CD4-positive, alpha-beta T cell treated with Interleukin-17A for 4 hours (primary cell): ENCODE measurements at places on chromosomes 11 and 22.

GRCh38 chr11:91922846-91923245 lies 301.8 kb upstream of the FAT3 start:
- no peak for DNase-seq

- no peak for DNase-seq
These were observed 2.0 kb downstream of the USH1C start for GRCh38 chr11:17542249-17542648.

DNA sequence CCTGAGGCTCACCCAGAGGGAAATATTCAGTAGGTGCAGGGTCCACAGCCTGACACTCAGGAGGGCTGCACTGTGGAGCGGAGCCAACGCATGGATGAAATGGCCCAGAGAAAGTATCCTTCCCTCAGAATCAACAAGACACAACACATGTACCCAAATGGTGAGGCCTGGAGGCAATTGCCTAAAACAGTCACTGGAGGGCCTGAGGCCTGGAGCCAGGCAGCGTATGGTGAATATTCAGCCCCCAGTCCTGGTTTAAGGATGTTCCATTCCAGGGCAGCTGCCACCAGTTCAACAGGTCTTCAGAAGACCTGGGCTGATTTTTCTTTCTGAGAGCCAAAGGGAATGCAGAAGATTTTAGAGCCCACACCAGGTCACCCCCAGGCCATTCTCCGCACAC lies 264.8 kb downstream of the INSC start:
- no peak for DNase-seq

GRCh38 chr22:44097263-44098020 lies 73.3 kb downstream of the PARVB start:
- DNase-seq = no peak

DNA sequence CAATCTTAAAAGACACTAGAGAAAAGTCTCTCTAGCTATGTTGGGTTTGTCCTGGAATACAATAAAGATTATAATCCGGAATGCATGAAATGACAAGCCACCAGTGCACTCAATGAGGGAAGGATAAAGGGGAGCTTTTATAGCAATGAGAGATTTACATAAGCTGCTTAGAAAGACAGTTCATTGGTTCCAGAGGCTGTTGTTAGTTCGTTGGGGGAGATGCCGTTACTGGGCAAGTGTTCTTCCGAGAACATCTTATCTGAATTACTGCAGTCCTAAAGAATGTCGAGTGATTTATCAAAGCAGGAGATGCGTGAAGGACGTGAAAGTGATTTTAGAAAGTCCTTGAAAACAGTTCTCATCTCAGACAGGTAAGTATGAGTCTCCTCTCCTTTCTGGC lies 33.6 kb downstream of the SYN3 start:
- DNase-seq = no peak

- DNase-seq = no peak
These were observed 236.1 kb downstream of the MIAT start for GRCh38 chr22:26893173-26894110.

- DNase-seq = peak; percentile 30
These were observed 11.5 kb downstream of the PARVG start for GRCh38 chr22:44192098-44192815.

DNA sequence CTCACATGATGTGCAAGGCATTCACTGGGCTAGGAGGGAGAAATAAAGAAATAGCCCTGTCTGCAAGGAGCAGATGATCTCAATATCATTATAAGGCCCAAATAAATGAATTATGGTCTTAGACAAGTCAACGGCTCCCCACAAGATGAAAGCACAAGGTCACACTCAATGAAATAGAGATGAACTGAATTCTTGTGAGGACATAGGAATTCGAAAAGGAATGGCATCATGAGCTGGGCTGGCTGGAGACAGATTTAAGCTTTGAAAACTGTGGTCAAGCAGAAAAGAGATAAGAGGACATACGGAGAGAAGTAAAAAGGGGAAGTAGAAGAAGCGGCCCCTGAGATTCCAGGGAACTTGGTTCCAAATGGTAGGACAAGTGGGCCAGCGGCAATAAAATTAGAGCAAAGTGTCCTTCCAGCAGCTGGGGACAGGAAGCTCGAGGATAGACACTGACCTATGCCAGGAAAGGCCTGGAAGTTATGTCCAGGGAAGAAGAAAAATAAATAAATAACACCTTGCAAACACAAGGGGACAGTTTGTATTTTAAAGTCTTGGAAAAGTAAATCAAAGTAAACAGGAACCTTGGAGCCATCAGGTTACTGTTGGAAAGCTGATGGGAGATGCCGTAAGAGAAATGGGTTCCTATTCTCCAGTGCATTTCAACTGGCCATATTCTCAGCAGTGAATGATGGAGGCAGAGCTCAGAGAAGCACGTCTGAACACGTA lies 37.8 kb downstream of the GALNT18 start:
- DNase-seq = no peak

- DNase-seq = no peak
These were observed 967 bp upstream of the GALNT18 start for GRCh38 chr11:11622772-11623171.

- DNase-seq = no peak
These were observed 390.6 kb downstream of the AASDHPPT start for GRCh38 chr11:106468086-106468485.

GRCh38 chr11:45238724-45239123 lies 47.4 kb downstream of the SYT13 start:
- no peak for DNase-seq

DNA sequence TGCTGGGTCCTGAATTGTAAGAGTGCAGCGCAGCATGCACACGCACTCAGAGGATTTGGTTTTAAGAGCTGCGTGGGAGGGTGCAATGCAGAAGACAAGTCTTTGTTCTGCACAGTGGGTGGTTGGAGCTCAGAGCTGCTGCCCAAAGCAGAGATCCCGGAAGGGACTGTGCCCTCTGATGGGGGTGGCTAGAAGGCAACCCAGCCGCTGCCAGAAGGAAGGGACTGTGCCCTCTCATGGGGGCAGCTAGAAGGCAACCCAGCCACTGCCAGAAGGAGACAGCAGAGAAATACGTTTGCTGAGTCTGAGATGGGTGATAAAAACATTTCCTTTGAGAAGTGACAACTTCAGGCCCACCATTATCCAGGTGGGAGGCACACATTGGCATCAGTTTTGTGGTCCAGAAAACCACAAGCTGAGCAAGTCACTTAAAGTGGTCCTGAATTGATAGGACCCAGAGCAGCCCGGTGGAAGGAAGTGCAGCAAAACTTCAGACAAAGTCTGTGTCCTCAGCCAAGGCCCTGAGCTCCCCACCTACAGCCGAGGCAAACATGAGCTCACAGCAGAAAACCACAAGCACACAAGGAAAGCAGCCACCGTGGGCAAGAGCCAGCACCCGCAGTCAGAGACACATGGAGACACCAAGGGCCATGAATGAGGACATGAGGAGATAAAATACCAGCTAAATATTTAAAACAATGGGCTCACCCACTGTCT lies 4.3 kb downstream of the KRTAP5-6 start:
- peak; percentile 27 for DNase-seq

GRCh38 chr11:3340025-3340424 lies 38.9 kb downstream of the ZNF195 start:
- no peak for DNase-seq

DNA sequence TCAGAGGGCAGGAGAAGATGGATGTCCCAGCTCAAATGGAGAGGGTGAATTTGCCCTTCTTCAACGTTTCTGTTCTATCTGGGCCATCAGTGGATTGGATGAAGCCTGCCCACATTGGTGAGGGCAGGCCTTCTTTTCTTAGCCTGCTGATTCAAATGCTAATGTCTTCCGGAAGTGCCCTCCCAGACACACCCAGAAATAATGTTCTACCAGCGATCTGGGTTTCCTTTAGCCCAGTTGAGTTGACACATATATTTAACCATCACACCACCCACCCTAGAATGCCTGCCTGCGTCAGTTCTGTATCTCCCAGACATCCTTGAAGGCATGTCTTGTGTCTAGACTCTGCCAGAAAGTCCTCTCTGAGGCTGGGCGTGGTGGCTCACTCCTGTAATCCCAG lies 34.7 kb downstream of the CACNG2 start:
- DNase-seq = no peak

- DNase-seq = no peak
These were observed 7.8 kb downstream of the OTUB1 start for GRCh38 chr11:63993993-63994392.
